Calu3 (cell line): ENCODE measurements at places on chromosomes 3 and 15. TPM values are rescaled to one million over a fixed set of nuclear protein-coding genes. Genes with fewer than 3 reads are reported as not detected.

The CCK gene
- not detected in 2 replicates for total RNA-seq

The ABI3BP gene
- total RNA-seq = 5.2 and 19.5 TPM in 2 replicates

The KIF7 gene
- 1.4 and 1.7 TPM in 2 replicates for total RNA-seq

- H3K4me3 ChIP-seq = no peak overlapping the region
- no peak overlapping the region for H3K27ac ChIP-seq
- no peaks in the 10 kb centered on the region for H3K36me3 ChIP-seq
- no peaks in the 10 kb centered on the region for H3K4me1 ChIP-seq
Observed at GRCh38 chr3:81911221-81911620, 149.8 kb upstream of the GBE1 start.

DNA sequence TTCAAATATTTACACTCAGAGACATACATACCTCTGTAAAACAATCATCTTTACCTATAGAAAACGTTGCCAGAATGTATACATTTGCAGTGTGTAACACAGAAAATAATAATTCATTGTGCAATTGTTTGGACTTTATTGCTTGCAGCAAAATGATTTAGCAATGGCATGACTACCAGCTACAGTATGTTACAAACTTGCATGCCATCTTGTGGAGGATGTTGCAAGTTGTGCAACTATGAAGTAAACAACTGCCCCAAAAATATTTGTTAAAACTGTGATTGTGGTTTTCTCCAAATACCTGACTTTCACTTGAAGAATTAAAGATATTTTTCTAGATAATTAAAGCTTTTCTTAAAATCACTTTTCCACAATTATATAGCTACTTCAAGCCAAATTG lies 27.1 kb upstream of the C3orf49 start:
- no peak overlapping the region for H3K4me3 ChIP-seq
- no peaks in the 10 kb centered on the region for H3K27me3 ChIP-seq
- no peak overlapping the region for H3K27ac ChIP-seq
- no peaks in the 10 kb centered on the region for H3K4me1 ChIP-seq
- H3K36me3 ChIP-seq = no peaks in the 10 kb centered on the region
